ENCODE measurements at places on chromosomes 2 and 18.

GRCh38 chr2:132725748-132726147 is 55.7 kb upstream of the LYPD1 start:
- no peak for DNase-seq

GRCh38 chr2:47033102-47033880 is 117.7 kb upstream of the MCFD2 start:
- DNase-seq: no peak

DNA sequence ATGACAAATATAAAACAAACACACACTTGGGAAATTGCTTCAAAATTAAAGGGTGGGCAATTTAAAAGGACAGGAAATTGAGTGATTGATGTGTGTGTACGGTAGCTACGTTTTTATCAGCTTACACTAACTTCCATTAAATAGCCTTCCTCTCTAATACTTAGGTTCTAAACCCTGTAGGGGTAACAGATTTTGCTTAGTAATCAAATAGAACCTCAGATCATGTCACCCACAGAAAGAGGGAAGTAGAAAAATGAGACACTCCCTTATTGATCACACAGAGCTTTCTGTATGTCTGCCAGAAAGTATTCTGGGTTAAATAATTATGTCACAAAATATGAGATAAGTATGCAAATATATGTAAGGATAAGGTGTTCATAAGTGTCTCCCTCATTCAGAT is 93.3 kb downstream of the ICA1L start:
- DNase-seq: no peak

DNA sequence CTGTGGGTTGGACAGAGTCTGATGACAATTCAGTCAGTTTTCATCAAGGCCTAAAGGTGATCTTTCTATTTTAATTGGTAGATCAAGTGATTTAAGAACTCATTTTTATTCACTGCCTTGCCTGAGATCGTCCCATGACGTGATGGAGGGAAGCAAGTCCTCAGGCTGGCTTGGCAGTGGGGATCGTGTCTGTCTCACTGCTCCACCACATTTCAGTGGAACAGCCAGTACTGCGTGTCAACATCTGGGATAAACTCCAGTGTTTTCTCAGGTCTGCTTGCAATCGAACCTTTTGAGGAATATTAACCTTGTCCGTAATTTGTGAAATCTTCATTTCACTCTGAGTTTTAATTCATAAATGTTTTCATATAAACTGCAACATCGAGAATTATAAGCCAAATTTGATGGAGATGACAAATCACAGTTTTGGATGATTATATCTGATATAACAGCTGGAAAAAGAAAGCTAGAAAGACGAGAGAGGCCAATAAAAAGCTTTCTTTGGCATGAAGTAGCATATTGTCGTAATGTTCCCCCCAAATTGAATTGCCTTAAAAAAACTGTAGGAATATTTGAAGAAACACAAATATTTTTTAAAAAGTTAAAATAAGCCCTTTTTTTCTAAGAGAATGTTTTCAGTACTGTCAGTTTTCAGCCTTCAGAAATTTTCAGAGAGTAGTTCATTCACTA is 414.7 kb upstream of the SPRED2 start:
- DNase-seq: no peak

DNA sequence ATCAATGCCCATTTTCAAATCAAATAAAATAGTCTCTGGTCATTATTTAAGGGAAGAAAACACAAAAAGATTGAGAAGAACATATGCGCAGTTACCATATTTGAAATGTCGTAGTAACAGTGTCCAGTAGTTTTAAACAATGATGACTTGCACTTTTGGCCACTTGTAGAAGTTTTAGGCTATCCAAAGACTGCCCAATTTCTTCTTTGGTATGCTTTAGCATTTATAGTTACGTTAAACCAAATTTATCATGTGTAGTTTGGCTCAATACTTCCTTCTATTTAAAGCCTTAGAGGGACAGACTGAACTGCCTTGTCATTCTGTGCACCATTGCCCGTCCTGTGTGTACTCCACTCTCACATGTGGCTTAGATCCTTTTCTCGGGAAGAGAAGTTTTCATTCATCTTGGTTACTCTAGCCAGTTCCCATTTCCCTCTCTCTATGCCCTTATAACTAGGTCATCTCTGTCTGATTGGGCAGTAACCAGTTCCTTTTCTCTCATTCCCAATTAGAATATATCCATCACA is 84.8 kb upstream of the TTN start:
- DNase-seq: no peak

DNA sequence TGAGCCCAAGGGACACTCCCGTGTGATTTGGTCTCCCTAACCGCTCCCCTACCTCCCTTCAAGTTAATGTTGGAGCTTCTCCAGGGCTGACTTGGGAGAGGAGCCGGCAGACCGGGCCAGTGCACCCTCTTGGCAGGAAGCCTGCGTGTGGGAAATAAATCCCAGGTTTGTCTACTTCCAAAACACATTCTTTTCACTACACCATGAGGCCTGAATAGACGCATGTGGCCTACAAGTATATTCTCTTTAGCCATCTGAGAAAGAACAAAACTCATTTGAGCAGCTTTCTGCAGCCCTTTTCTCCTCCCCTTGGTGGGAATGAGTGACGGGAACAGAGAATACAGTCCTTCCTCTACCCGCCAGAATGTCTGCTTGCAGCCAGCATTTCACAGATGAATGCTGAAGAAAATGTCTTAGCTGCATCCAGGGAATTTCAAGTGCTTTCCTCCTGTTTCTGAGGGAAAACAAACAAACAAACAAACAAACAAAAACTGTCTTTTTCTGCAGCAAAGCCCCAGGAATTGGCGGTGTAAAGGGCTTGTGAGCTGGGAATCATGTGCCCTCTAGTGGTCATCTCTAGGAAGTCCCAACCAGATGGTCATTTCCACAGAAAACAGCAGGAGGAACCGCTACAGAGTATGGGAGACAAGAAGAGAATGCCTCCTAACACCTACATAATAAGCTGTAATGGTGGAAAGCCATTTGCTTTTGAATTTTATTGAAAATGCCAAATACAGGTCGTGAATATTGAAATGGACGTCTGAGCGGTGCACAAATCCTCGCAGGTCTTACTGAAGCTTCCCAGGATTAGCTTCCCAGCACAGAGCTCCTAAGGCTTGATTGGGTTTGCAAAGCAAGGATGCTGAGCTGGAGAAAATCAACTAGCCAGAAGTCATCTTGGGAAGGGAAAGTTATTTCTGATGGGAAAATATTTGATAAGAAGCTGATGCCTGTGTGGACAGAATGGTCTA is 41.2 kb upstream of the DAPL1 start:
- DNase-seq: peak; percentile 35

DNA sequence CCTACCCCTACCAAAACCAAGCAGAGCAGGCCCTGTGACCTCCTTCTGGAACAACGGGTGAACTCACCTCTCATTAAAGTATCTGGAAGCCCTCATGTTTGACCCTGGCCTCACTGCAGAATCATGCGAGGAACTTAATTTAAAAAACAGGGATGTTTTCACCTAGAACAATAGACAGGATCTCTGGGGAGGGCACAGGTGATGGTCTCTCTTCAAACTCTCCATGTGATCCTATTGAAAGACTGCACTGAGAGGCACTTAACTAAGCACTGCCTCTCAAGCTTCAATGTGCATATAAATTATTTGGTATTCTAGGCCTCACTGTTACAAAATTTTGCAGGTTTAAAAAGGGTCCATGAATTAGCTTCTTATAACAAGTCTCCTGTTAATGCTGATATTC is 7.5 kb downstream of the ZNF519 start:
- DNase-seq: no peak

- DNase-seq: no peak
These were observed 1.5 kb downstream of the SOWAHC start for GRCh38 chr2:109615637-109616144.

GRCh38 chr2:233692648-233693047 is at the start of gene UGT1A6:
TSS of gene UGT1A6 (plus strand) at chr2:233692890. CDS start at chr2:233693005, 115 bp downstream.
- no peak for DNase-seq

- DNase-seq: no peak
These were observed 2.4 kb downstream of the TTN start for GRCh38 chr2:178804791-178805190.

DNA sequence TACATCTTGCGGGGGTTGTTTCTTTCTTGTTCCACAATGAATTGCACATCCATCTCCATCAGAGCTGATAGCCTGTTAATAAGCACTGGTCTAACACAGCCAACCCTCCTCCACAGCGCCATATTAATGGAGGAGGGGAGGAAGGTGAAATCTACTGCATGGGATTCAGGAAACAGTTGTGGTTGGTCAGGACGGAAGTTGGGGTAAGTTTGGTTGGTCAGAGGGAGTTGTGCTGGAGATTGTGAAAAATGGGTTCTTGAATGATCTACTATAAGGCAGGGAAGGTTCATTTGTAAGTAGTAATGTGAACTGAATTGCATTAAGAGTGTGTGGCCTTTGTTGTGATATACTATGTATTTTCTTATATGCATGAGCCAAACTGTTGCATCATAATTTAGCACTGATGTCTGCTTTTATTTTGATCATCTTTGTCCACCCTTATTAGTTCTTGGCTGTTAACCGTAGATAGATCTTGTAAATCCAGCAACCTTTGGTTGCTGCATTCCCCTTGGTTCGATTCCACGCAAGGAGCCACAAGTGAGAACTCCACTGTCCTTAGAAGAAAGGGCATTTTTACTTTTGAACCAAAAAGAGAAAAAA is 150.6 kb upstream of the MAPRE2 start:
- DNase-seq: no peak

- DNase-seq: no peak
These were observed 728.7 kb upstream of the ID2 start for GRCh38 chr2:7953195-7953594.

DNA sequence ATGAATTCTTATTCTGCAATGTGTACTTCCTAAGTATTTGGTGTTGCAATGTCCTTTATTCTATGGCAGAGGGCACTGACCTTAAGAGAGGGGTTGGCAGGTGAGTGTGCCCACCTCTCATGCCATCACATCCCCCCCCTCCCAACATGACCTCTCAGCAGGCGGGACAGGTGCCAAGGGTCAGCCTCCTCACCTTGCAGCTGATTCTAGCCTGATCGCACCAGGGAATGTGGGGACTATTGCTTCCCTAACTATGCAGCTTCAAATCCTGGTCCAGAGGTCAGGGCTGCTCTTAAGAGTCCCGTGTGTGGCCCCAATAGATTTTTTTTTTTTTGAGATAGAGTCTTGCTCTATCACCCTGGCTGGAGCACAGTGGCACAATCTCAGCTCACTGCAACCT is 9.5 kb downstream of the HJURP start:
- DNase-seq: no peak

- DNase-seq: no peak
These were observed 59.8 kb upstream of the PELI1 start for GRCh38 chr2:64203858-64204632.

GRCh38 chr2:240211096-240211495 is 70.6 kb upstream of the OTOS start:
- DNase-seq: no peak

GRCh38 chr2:49914281-49914680 is 760.0 kb upstream of the FSHR start:
- peak; percentile 51 for DNase-seq

DNA sequence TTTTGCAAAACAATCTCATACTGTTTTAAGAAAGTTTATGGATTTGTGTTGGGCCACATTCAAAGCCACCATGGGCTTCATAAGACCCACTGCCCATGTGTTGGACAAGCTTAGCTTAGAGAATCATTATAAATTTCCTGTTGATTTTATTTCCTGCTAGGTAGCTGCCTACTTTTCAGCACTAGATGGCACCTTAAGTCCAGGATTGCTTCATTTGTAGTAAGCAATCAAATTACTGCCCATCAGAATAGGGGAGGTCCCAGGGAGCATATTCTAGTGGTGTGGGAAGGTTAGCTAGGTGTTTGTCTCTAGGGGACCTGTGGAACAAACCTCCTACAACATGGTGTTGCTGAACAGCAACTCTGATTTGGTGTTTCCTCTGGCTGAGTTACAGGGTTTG is 11.0 kb upstream of the DCDC2C start:
- DNase-seq: no peak

DNA sequence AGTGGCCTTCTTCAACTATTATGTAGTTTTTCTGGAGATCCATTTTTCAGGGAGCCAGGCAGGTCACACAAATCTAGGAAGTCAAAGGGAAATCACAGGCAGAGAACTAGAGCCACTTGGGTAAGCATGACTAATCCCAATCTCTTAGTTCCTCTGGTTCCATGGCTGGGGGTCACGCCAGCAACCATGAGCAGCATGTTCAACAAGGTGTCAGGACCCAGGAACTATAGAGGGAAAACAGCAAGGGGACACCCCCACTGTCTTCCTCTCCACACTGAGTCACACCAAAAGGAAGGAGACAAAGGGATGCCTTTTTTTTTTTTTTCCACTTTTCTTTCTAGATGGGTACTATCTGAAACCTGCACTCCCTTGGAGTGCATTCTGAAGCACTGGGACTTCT is 250.9 kb downstream of the OTX1 start:
- no peak for DNase-seq

GRCh38 chr2:38522754-38523349 is 79.9 kb downstream of the HNRNPLL start:
- DNase-seq: no peak

GRCh38 chr2:200380833-200381542 is 74.5 kb downstream of the SPATS2L start:
- peak; percentile 59 for DNase-seq

DNA sequence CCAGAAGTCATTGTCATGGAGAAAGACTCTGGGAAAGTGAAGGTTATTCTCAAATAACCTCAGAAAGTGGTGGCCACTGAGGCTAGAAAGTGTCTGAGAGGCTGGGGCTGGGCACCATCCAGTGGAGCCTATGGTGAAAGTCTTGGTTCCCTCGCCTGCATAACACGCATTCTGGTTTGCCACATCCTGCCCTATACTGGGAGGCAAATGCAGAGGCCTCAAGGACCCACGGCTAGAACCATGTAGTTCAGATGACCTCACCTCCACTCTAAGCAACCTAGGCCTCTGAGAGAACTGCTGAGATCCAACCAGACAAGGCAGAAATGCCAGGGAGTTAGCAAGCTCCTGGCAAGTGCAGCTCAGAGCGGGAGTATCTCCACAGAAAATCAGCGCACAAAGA is 5.1 kb downstream of the ITGB6 start:
- no peak for DNase-seq

GRCh38 chr2:176165370-176166050 is 8.4 kb downstream of the HOXD3 start:
- no peak for DNase-seq

GRCh38 chr2:3151153-3151918 is 226.3 kb downstream of the EIPR1 start:
- DNase-seq: no peak

GRCh38 chr18:53411511-53411910 is 813.0 kb downstream of the MBD2 start:
- DNase-seq: no peak

- no peak for DNase-seq
These were observed 68.3 kb upstream of the ARL4C start for GRCh38 chr2:234565201-234565600.

DNA sequence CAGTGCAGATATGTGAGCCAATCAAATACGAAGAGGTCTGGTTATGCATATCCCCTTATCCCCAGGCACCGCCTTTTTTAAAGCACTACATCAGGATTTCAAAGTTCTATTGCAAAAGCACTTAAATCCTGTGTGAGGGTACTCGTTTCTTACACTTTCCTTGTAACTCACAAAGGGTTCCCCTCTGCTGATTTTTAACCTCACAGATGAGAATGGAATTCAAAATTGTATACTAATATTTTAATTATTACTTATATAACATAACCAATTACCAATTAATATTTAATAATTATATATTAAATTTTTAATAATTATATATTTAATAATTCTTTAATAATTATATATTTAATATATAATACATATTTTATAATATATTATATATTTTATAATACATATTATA is 126.2 kb upstream of the MAPRE2 start:
- no peak for DNase-seq
